ENCODE measurements at places on chromosomes 3 and 15. TPM values are rescaled to one million over a fixed set of nuclear protein-coding genes. Genes with fewer than 3 reads are reported as not detected.

The CDHR4 gene
- not detected for total RNA-seq

The ZNF662 gene
- not detected for total RNA-seq

The PP2D1 gene
- total RNA-seq: not detected

The C15orf62 gene
- total RNA-seq: 1.1 TPM

The TRPC1 gene
- total RNA-seq: 11.7 TPM

The SLC7A14 gene
- total RNA-seq: 13.5 TPM

The CACNA2D3 gene
- 2.5 TPM for total RNA-seq

The MYZAP gene
- total RNA-seq: 9.9 TPM

The RASGRF1 gene
- total RNA-seq: 1.5 TPM

The GP5 gene
- 0.10 TPM for total RNA-seq

The ROPN1 gene
- not detected for total RNA-seq

The PLA2G4E gene
- total RNA-seq: not detected

The PTH1R gene
- 63.0 TPM for total RNA-seq

The CLDN16 gene
- 0.10 TPM for total RNA-seq

The GLDN gene
- total RNA-seq: 0.52 TPM

The COL7A1 gene
- total RNA-seq: 32.3 TPM

The GRIP2 gene
- total RNA-seq: 2.7 TPM

Measured in type B pancreatic cell (in vitro differentiated cells).